ENCODE measurements at places on chromosomes 2 and 18.
A peak's percentile ranks its signal among the peaks of the same experiment; 100 is the strongest.

DNA sequence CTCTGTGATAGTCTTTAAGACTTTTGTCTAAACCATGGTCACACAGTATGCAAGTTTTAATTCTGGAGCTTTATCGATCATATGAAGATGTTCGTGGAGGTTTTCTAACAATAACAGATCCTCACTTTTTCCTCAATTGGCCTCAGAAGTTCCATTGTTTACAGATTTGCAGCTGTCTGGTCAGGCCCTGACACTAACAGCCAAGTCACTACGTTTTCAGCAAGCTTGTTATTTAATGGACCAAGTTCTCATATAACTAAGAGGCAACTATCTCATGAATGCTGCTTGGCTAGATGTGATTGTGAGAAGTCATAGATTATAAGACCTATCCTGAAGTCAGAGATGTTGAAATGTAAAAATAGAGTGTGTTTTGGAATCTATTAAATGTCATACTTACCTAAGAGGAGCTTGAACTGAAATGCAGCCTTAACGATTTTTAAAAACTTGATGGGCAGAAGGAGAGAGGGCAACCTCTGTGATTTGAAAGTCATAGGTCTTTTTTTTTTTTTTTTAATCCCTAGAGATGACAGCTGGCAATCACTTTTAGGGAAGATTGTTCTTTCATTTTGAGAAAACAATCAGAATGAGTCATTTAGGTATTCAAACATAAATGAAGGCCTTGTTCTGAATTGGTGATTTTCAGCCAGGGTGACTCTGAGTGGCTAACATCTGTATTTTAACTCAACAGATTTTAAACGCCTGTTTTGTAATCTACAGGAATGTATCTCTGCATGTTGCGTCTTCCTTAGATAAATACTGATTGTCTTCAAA lies 48.4 kb upstream of the NEMP2 start:
- no peak for DNase-seq

DNA sequence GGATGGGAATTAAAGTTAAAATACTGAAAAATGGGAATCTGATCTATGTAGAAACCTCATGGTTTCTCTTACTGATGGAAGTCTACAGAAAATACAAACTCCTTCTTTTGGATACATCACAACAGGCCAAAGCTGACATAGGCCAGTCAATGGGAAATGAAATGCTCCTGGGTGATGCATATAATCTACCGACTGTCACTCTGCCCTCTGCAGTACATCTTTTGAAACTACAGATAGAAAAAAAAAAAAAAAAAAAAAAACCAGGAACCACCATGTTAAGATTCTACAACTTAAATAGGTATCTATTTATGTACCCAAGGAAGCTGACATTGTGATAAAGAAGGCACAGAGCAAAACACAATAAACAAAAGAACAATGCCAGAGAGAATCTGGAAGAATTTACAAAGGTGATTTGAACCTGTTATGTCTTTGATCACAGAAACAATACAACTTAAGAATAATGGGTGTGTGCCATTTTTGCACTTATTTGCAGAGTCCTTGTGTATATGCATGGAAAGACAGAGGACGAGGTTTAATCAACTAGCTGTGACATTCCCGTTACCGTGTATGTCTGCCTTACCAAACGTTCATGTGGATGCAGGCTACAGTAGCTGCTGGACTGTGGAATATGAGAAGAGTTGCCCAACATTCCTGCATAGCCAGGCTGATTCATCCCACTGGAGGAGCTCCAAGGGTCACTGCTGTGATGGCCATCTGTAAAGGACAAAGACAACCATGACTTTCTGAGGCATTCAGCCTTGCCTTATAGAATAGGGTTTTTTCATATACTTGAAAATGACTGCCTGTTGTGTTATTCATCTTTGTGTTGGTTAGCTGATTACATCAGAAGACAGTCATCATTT lies 312.7 kb downstream of the TCF4 start:
- peak; percentile 19 for DNase-seq

GRCh38 chr2:186135686-186136085 lies 350.4 kb upstream of the ZC3H15 start:
- DNase-seq: no peak

GRCh38 chr18:79868168-79868784 lies 70.5 kb downstream of the KCNG2 start:
- no peak for DNase-seq

DNA sequence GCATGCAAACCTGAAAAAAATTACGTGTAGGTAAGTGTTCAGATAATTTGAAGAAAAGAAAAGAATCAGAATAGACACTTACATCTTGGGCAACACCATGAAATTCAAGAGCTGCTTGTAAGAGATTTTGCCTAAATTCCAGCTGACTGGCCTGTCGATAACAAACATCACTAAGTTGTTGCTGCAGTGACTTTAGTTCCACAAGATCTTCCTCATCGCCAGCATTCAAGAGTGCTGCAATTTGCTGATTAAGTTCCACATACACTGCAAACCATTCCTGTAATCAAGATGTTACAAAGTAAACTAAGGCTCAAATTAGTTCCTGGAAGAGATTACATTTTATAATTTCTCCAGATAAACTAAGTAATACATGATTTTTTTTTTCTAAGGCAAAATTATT lies 74.3 kb upstream of the CCDC141 start:
- no peak for DNase-seq

DNA sequence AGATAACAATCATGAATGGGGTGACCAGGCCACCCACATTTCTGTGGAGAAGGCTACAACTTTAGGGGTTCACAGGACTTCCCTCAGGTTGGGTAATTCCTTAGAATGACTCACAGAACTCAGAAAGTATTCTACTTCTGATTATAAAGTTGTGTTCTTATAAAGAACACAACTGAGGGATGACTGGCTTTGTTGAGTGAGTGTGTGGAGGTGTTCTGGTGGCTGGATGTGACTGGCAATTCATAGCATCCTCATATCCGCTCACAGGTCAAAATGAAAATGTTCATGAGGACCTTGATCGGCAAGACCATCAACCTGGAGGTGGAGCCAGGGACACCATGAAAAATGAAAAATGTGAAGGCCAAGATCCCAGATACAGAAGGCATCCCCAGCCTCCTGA lies 143.3 kb upstream of the CAB39 start:
- DNase-seq: no peak

- DNase-seq: no peak
Measured at GRCh38 chr2:123456416-123456815, 568.7 kb upstream of the CNTNAP5 start.

DNA sequence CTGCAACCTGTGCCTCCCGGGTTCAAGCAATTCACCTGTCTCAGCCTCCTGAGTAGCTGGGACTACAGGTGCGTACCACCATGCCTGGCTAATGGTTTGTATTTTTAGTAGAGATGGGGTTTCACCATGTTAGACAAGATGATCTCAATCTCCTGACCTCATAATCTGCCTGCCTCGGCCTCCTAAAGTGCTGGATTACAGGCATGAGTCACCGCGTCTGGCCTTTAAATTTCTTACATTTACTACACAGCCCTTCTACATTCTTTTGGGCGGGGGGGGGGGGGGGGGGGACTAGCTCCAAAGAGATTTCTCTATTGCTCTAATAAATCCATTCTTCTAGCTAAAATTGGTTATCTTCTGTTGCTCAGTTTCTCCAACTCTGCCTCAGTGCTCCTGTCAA lies 964.9 kb upstream of the ACVR2A start:
- DNase-seq: no peak

- no peak for DNase-seq
Measured at GRCh38 chr2:112159454-112159921, 21.3 kb downstream of the FBLN7 start.

DNA sequence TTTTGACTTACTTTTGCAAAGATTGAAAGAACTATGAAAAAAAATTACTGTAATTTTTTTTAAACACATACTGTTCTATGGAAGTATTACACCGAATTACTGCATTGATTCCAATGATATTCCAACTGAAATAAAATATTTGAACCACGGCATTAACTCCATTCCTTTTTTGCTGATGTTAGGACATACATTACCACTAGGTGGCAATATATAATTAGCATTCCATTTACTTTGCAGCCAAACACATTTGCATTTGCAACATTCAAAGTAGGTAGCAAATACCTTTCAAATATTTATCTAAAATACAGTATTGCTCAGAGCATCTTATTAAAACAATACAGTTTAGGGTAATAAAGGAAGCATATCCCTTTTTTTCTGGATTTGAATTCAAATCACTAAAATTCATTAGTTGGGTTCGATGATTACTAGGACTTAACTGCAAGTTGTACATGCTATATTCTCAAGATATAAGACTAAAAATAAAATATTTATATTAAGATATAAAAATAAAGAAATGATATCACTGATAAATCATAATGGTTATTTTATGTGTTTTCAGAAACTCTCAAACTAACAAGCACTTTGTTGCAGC lies 31.3 kb downstream of the LANCL1 start:
- DNase-seq: peak; percentile 16

DNA sequence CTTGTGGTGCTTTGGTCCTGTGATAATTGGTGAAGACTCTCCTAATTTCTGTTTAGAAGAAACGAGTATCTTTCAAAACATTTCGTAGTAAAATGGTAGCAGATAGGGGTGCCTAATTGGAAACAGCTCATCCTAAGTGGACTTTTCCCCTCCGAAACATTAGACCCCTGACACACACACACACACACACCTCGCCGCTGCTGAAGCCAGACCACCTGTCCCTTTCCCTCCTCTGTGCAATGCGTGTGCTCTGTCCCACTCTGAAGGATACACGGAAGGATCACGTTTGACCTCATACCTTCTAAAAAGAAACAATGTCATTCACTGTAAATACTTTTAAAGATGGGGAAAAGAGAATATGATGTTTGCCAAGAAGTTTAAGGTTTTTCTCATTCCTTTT lies 36.2 kb upstream of the TMEM87B start:
- no peak for DNase-seq
